Muscle of leg (tissue), 16 donors: ENCODE measurements at places on chromosomes 12 and 14.
A peak's percentile ranks its signal among the peaks of the same experiment; 100 is the strongest.

GRCh38 chr14:26199590-26200370 is 398.1 kb downstream of the NOVA1 start:
- DNase-seq, result no peak

DNA sequence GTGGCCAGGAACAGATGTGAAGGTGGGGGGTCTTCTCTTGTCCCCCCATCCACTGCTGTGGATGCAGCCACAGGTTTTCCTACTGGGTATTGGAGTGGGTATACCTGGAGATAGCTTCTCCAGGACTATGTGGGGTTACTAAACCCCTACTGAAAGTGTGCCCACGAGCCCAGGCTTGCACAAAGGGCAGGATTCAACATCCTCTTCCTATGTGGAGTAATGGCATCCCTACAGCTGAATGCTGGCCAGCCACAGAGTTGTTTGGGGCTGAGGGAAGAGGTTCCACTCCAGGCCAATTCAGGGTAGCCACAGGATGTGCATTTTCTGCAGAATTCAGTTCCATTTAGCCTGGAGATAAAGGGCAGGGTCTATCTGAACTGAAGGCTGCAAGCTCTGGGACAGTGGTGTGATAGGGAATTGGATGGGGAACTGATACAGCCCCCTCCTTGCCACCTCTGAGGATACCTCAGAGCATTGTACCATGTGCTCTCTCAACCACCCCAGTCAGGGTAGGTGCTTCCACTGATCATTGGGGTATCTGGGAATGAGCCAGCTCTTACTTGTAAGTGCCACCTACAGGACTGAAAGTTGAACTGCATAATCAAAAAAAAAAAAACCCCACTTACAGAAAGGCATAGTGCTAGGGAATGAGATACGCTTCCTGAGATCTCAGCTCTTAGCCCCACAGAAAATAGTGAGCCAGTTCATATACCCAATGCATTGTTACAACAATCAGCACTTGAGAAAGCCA is 187.1 kb downstream of the KITLG start:
- no peak for DNase-seq

DNA sequence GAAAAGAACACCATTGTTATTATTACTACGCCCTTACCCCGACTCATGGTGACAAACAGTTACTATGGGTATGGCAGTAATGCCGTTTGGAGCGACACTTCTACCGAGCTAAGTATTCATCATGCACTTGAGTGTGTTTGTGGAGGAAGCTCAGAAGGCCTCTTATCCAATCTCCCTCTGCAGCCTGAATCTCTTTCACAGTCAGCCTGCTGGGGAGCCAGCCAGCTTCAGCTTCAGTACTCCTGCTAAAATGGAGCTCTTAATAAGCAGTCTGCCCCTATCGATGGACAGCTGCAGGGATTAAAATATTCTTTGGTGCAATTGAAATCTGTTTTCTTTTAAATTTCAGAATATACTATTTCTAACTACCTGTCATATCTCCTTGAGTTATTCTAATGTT is 24.7 kb upstream of the ATP5MC2 start:
- DNase-seq, result peak; percentile 54

GRCh38 chr12:25771041-25771440 is 187.4 kb upstream of the RASSF8 start:
- DNase-seq, result no peak

- no peak for DNase-seq
These were observed 3.8 kb upstream of the ARHGAP9 start for GRCh38 chr12:57483466-57483865.

GRCh38 chr14:86961106-86961716 is 1031.8 kb downstream of the GALC start:
- no peak for DNase-seq

DNA sequence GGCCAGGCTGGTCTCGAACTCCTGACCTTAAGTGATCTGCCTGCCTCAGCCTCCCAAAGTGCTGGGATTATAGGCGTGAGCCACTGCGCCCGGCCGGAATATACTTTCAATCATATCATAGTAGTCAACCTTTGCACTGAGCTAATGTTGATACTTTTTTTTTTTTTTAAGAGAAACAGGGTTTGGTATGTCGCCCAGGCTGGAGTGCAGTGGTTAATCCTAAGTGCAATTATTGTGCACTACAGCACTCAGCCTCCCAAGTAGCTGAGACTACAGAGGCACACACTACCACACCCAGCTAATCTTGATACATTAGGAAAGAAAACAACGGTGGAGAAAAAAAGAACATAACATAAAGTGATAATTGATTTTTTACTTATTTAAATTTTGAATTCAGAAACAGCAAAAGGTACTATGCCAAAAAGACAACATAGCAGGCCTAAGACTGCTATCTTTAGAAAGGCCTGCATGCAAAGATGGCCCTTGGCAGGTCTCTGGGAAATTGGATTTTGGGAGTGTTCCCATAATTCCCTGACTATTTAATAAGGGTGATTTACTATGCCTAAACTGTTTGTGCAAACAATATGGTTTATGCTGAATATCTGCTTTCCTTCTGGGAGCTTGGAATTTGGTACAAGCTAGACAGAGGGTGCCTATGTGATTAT is 15.5 kb downstream of the BTBD7 start:
- DNase-seq, result no peak

GRCh38 chr14:66381755-66382154 is 104.4 kb upstream of the CCDC196 start:
- DNase-seq, result no peak

DNA sequence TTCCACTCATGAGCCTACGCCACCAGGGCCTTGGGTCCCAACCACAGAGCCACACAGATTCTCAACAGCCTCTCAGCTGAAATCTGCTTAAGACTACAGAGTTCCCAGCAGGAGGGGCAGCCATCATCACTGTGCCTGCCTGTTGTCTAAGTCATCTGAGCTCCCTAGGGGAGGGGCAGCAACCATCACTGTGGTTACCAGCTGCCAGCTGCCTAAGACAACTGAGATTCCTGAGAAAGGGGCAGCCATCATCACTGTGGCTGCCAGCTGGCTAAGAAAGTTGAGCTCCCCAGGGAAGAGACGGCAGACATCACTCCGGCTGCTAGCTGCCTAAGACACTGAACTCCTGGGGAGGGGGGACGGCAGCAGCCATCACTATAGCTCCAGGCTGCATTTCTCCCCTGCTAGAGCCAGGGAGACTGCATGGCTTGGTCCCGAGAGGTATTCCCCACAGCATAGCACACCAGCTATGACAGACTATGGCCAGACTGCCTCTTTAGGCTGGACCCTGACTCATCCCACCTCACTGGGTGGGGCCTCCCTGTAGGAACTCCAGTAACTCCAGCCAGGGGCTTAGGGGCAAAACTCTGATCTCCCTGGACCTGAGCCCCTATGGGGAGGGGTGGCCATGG is 37.2 kb upstream of the C14orf132 start:
- DNase-seq, result peak; percentile 82

DNA sequence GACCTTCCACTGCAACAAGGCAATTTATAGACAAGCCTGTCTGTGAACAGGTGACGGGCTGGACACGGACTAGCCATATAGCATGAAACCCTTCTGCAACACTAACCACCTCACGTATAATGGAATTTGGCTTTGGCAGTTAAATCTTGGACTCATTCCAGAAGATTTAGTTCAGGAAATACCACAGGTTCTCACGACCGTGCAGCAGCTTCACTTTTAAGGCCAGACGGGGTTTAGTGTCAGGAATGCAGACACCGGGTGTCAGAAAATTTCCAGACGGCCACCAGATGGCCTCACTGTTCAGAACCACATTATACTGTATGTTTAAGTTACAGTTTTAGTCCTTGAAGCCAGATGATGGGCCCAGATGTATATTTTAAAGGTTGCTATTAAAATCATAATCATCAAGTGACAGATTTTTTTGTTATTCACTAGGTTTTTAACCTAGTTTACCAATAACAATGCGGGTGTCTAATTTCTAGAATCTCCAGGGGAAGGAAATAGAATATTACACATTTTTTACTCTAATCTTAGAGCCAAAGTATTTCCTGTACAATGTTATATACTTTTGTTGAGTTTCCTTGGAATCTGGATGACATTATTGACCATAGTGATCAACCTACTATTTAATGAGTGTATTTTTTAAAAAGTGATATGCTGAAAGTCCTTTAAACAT is 90.5 kb upstream of the TMPO start:
- peak; percentile 88 for DNase-seq

DNA sequence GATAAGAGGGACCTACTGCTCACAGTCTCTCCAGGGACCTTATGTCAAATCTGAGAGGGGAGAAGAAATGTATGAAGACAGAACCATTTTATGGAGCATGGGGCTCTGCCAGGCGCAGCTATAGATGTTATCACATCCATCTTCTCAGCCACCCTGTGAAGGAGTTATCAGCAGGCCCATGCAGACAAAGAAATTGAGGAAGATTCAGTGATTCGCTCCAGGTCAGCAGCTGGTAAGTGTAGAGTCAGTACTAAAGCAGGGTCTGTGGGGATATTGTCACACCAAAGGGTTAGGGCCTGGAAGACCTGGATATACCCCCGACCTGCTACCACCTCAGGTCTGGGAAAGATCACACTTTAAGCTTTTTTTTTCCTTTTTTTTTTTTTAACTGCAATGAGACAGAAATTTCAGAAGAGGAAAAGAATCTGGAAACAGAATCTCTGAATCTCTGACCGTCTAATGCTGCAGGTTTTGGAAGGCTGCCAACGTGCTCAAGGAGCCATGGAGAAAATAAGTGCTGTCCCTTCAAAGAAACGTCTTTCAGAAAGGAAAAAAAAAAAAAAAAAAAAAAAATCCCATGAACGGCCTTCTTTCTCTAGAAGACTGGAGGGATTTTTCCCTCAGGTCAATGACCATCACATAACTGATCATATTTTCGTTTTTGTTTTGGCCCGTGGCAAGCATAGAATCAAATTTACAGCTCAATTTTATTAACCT is 73.3 kb upstream of the PLEKHG7 start:
- DNase-seq, result peak; percentile 74

DNA sequence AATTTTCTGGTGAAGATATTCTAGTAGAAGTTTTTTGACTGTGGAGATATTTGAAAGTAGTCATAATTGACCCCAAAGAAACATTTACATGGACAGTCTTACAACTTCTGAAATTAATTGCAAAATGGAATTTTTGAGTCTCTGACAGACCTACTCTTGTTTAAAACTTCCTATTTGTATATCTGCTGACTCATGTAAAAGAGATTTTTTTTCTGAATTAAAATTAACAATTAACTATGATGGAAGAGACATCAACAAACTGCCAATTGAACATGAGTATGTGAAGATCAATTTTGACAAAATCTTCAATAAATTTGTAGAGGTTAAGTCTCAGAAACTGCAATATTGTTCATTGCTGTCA is 108.5 kb upstream of the MAX start:
- DNase-seq, result no peak

DNA sequence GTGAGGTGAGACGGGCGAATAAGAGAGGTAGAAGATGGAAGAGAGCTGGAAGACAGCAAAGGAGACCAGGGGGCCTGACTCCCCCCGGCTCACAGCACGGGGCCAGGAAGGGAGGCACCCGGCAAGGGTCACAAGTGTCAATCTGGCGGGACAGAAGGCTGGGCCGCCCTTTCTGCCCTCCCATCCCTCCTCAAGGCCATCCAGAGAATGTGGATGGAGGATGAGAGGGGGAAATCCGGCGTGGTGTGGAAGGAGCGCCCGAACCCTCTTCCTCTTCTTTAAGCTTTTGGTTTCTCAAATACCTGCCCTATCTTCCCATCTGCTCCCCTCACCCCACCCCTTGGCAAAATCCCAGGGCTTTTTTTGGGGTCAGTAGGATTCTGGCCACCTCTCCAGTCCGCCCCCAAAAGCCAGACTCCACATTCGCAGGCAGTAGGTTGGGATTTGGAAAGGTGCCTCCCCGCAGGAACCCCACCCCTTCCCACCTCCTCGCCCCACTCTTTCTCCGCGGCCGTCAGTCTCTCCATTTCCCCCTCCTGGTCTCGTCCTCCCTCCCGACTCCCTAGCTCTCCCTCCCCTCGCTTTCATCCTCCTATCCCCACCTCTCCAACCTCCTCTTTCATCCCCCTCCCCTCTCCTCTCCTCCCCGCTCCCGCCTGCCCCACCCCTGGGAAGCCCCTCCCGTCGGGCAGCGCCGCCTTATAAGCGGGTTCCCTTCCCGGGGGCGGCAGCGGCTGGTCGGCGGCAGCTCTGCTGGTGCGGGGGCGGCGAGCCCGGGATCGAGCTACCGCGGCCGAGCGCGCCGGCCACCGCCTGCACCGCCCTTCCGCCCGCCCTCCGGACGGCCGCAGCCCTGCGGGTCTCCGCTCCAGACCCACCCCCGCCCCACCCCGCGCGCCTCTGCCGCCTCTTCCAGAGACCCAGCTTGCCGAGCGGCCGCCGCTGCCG is at the start of gene PTMS:
Gene PTMS, plus strand, starts transcription at position 730 of the 948 bp plus-strand sequence. CDS start 343 bp downstream, outside the sequence.
- peak; percentile 97 for DNase-seq

- DNase-seq, result no peak
These were observed 20.3 kb upstream of the FOXG1 start for GRCh38 chr14:28746247-28746646.

GRCh38 chr14:68664225-68664681 is 128.6 kb downstream of the ZFP36L1 start:
- no peak for DNase-seq

DNA sequence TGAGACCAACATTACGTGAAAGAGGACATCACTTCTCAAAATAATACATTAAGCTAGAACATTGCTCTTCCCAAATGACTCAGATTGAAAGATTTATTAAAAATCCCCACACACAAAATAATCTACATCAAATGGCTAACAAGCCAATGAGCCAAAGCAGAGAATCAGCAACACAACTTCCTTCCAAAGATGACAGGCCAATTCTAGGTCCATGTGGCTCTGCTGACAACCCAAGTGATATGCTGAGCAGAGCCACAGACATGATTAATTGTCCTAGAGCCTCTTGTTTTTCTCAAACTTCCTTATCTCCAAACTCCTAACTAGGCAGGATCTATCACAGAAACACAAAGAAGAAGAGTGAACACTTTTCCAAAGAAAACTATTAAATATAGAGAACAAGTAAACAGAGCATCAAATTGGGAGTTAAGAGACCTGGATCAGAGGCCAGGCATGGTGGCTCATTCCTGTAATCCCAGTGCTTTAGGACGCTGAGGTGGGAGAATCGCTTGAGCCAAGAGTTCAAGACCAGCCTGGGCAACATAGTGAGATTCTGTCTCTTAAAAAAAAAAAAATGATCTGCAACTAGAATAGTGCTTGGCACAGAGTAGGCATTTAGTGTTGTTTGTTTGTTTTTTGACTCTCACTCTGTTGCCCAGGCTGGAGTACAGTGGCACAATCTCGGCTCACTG is 38.5 kb downstream of the SENP1 start:
- no peak for DNase-seq
